ENCODE measurements at places on chromosomes 1 and 21. TPM values are rescaled to one million over a fixed set of nuclear protein-coding genes. Genes with fewer than 3 reads are reported as not detected.

CD84 gene
- total RNA-seq, result 11.8 TPM

DNA sequence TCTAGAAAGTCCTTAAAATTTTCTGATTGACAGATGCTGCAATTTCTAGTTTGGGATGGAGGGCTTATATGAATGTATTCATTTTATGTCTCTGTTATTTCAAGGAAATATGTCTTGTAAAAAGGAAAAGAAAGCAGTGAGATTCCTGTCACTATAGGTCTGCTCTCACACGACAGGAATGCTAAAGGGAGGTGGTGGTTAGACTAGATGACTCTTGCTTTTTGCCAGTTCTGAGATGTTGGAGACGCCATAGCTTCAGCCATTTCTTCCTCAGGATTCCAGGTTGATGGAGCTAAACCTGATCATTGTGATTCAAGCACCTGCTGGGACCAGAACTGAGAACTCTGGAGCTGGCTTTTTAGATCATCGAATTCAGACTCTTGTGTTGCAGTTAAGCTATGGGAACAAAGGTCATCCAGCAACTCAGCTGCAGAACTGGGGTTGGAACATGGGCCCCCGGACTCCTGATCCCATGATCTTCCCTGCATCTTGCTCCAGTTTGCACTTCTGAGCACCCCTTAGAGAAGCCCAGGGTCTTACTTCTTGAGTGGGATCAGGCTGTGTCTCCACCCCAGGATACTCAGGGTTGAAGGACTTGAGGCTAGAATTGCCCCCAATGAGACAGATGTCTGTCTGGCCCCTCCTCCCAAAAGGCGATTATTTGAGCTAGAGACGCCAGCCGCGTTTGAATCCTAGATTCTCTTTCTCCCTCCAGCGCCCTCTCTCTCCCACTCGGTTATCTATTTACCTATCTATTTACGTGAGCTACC is 46.7 kb upstream of the FOXO6 start:
- no peak for DNase-seq

INTS11 gene
- total RNA-seq, result 83.1 TPM

GRCh38 chr1:9841460-9841859 is 17.7 kb upstream of the CLSTN1 start:
- DNase-seq, result no peak

DNA sequence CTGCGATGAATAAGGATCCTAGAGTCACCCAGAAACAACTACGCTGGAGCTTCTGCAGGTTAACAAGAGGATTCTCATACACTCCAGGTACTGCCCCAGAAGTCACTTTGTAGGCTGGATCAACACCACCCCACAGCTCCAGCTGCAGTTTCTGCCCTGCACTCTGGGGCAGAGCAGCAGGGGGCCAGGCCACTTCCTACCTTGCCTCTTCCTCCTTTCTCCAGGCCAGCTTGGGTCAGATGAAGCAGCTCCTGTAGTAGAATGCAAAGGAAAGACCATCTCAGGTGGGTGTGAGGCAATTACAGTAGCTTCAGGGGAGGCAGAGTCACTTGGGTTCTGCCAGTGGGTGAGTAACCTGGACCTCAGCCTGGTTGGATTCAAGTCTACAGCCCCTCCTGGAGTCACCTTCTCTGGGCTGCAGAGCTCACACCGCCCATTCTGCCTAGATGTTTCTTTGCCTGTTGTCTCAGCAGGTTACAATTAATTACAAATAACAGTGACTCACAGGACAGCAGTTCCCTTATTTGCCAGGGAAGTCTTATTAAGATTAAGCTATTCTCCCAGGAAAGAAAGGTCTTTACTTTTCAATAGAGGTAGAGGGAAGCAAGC is 24.4 kb upstream of the BCAR3 start:
- DNase-seq, result no peak

GRCh38 chr1:53617851-53618499 is 121.0 kb downstream of the GLIS1 start:
- DNase-seq, result no peak

LCE1D gene
- not detected for total RNA-seq

DNA sequence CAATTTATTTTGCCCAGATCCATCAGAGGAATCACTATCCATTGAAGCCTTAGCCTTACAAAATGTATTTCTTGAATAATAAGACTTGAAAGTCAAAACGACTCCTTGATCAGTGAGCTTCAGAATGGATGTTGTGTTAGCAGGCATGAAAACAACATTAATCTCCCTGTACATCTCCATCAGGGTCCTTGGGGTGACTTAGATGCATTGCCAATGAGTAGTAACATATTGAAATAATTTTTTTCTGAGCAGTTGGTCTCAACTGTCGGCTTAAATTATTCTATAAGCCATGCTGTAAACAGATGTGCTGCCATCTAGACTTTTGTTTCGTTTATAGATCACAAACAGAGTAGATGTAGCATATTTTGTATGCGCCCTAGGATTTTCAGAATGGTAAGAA is 482.0 kb downstream of the AMY1C start:
- no peak for DNase-seq

GRCh38 chr1:109837852-109838570 is 72.6 kb upstream of the CSF1 start:
- no peak for DNase-seq

GRCh38 chr1:163056831-163057230 is 12.3 kb upstream of the RGS4 start:
- DNase-seq, result no peak

RGS13 gene
- total RNA-seq, result not detected

DNA sequence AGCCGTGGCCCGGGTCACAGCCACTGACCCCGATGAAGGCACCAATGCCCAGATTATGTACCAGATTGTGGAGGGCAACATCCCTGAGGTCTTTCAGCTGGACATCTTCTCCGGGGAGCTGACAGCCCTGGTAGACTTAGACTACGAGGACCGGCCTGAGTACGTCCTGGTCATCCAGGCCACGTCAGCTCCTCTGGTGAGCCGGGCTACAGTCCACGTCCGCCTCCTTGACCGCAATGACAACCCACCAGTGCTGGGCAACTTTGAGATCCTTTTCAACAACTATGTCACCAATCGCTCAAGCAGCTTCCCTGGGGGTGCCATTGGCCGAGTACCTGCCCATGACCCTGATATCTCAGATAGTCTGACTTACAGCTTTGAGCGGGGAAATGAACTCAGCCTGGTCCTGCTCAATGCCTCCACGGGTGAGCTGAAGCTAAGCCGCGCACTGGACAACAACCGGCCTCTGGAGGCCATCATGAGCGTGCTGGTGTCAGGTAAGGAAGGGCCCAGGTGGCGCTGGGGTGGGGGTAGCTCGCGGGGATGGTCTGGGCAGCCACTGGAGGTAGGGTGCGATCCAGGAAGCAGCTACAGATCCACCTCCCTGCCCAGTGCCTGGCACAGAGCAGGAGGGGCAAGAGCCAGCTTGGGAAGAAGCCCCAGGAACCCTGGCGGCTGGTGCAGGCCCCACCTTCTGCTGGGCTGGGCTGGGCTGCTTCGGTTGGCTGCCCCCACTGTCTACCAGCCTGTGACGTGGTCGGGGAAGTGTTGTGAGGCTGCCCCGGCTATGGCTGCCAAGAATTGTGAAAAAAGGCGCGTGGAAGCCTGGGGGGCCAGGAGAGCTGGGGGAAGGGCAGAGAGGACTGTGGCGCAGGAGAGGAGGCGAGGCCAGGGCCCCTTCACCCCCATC is 3.8 kb downstream of the CELSR2 start:
- no peak for DNase-seq

DNA sequence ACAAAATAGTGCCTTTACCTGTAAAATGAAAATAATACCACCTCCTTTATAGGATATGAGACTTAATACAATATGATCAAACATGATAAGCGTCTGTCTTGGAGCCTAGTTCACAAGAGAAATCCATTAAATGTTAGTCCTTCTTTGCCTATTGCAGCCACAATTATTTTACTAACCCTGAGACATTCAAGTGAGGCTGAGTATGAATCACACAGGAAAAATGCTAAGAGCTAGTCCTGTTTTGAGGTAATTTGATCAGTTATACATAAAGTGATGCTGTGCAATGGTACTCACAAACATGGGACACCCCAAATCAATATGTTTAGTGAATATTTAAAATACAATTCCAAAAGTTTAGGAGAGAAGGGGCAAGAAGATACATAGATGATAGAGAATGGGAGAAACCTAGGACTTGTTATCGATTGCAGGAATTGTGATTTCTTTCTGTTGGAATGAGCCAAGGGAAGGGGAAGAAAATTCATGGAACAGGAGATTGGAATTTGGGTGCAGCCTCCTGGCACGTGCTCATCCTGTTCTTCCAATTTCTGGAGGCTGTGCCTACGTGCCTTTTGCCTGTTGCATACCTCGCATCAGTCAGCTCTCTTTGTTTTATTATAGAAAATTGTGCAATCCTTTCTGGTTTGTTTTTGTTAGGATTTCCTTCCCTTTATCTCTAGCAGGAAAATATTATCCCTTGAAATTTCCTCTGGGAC is 39.9 kb upstream of the BACH1 start:
- no peak for DNase-seq

LCE1A gene
- total RNA-seq, result not detected

DNA sequence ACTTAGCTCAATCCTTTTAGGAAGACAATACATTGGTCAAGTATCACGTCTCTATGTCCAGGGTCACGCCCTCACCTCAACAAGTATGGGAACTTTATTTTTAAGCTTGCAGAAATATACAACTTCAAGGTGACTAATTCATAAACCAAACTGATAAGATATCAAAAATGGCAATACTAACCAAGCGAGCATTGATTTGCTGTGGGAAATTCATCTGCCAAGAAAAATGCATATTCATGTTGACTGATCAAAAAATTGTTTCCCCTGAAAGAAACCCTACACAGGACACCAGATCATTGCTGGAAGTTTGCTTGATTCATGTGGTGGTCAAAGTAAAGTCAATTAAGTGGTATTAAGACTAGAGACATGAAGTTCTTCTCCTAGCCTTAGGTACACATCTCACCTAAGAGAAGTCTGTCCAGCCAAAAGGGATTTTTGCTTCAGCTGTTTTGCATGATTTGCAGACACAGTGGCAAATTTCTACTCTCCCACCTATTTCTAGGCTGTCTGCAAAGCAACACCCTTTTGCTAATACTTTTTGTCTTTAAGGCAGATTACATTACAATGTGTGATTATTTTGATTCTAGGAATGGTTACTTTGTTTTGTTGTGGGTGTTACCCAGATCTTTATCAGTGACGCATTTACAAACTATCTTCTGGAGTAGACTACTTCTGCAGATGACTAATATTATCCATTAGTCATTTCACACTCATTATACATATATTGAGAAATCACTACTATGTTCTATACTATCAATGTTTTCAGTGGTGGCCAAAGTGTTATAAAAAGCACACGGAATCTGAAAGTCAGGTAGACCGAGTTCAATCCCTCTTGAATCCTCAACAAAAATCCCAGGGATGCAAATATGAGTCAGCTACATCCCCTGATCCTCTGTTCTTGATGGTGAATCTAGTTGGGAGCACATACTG is 12.4 kb downstream of the SAMSN1 start:
- DNase-seq, result no peak

- DNase-seq, result no peak
These were observed 29.3 kb downstream of the ZBTB8B start for GRCh38 chr1:32494196-32494595.

NID1 gene
- total RNA-seq, result 45.4 TPM

DNA sequence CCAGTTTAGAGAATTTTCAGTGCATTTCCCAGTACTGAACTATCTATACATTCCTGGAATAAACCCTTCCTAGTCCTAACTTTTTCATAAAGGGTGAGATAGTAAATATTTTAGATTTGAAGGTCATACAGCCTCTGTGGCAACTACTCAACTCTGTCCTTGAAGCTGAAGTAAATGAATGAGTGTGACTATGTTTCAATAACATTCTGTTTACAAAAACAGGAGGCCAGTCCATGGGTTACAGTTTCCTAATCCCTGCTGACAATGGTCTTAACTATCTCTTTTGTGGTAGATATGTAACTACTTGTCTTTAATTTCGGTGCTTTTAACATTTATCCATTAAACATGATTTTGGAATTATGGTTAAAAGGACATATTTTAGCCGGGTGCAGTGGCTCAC is 4.3 kb downstream of the ZNF684 start:
- DNase-seq, result no peak

DNA sequence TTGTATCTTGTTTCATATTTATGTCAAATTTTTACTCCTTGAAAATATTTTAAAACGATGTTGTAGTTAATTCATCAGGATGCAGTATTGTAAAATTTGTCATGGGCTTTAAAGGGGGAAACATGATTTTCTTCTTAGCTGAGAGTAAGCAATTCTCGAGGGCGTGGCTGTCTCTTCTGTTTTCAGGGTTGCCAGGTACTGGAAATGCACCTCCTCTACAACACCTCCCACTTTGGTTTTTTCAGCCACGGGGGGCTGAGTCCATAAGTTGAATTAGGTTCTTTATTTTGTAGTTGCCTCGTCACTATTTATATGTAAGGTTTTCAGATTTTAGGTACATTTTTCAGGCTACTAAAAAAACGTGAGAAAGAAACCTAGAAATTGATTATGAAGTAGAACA is 64.0 kb downstream of the PRDM2 start:
- no peak for DNase-seq

GRCh38 chr1:42974767-42975437 is 16.2 kb upstream of the SLC2A1 start:
- no peak for DNase-seq

RGL1 gene
- 19.6 TPM for total RNA-seq

- no peak for DNase-seq
These were observed 27.8 kb upstream of the CD84 start for GRCh38 chr1:160607011-160607671.

DNA sequence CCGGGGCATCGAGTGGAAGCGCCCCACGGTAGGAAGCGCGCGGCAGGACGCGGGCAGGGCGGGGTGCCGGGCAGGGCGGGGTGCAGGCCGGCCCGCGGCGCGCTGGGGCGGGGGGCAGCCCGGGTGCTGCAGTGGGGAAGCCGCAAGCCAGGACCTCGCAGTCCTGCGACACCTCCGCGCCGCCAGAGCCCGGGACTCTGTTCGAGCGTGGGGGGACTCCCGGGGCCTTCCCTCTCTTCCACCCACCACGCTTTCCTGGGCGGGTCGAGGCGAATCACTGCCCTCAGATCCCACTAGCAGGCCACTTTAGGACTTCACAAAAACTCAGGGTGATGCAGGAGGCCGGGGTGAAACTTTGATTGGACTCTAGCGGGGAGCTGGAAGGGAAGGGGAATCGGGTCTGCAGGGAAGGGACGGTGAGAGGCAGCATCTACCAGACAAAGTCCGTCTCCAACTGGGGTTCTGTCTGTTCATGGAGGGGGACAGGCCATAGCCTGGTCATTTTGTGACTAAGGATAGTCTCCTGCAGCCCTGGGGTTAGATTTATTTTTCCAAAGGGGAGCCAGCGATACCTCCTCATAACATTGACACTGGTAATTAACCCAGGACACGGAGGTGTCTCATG is 623 bp downstream of the CAPN2 start:
- DNase-seq, result peak; percentile 58

MPL gene
- total RNA-seq, result 0.92 TPM

- DNase-seq, result no peak
These were observed 68.3 kb upstream of the GJB5 start for GRCh38 chr1:34686531-34686930.

- no peak for DNase-seq
These were observed 609.1 kb downstream of the PTPRC start for GRCh38 chr1:199247891-199248290.

PLEKHO1 gene
- 40.2 TPM for total RNA-seq

GRCh38 chr1:75273110-75273509 is 138.9 kb downstream of the LHX8 start:
- DNase-seq, result no peak

Measured in heart right ventricle (tissue), 16 donors.